Amygdala (tissue), 56 donors: ENCODE measurements at places on chromosomes 5 and 9.

DNA sequence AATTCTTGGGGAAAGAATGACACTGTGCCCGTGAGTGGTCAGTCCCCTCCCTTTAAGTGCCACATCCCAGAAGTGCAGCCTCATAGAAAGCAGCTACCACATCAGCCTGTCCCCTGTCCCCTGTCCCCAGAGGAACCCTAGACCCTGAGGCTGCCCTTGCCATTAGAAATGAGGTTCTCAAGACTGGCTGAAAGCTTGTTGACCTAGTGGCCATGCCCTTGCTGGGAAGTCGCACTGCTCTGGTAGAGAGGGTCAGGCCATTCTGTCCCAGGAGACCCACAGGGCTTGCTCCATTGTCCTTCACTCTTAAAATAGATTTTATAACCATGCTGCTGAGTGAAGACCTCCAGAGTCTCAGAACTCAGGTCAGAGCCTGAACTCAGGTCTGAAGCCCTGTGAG, 184.5 kb downstream of the RGS3 start:
- DNase-seq: no peak

GRCh38 chr5:18544421-18544820, 910.2 kb downstream of the TAF11L14 start:
- DNase-seq: no peak

GRCh38 chr5:1329111-1329579, 15.8 kb downstream of the CLPTM1L start:
- no peak for DNase-seq

- DNase-seq: no peak
Measured at GRCh38 chr5:138685193-138685745, 68.0 kb upstream of the CTNNA1 start.

- no peak for DNase-seq
Measured at GRCh38 chr5:72523960-72524582, 16.9 kb upstream of the ZNF366 start.

DNA sequence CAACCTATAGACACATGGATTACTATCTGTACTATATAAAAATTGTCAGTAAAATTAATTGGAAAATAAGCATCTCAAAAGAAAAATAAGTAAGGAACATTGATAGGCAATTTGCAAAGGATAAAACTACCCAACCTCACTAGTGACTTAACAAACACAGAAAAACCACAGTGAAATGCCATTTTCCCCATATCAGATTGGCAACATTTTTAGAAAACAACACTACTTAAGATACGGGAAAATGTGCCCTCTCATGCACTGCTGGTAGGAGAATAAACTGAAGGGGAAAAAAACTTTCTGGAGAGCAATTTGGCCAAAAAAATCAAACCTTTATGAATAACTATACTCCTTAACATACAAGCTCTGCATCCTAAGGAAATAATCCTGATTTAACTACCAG, 254.0 kb downstream of the DEPDC1B start:
- no peak for DNase-seq

DNA sequence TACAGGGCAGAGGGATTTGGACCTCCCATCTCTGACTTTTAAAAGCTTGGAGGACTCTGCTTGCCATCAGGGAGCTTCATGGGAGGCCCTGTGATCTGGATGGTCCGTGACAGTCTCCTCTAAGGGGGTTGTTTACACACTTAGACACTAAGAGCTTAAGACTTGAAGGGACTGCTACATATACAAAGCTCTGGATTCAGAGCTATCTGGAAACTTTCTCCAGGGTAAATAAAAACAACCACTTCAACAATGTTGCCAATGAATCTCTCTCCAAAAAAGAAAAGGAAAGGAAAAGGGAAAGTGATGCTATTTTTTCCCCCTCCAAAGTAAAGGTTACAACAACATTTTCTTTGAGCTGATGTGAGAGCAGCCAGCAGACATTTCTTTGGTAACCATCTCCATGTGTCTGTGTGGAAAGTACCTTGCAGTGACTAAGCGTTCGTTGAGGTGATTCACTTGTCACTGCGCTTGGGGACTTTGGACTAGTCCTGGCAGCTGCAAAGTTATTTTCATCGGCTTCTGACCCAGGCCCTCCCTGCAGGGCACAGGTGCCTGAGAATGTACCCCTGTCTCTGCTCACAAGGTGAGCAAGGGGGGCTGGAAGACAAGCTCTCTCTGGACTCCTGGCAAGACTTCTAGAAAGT, 262.1 kb upstream of the KLF4 start:
- DNase-seq: no peak

DNA sequence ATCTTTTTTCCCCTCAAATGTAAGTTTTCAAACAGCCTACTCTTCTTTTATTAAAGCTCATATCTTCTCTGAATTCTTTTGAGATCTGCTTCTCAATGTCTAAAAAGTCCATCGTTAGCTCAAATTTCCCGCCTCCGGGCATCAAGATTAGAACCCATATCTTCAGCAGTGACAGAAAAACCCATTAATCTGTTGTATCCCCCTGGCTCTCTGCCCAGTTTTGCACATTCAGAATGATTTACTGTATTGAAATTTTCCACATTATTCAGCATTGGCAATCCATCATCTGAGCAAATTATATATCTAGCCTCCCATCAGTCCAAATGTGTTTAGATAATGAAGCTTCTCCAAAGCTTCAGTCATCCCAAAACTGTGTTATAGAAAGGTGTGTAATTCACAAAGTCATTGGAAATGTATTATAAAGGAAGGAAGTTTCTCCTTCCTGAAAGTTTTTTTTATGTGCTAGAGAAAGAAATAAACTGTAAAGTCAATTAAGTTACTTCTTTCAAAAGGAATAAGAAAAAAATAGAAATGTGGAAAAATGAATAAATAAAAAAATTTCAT, 849.9 kb downstream of the MAT2B start:
- no peak for DNase-seq

DNA sequence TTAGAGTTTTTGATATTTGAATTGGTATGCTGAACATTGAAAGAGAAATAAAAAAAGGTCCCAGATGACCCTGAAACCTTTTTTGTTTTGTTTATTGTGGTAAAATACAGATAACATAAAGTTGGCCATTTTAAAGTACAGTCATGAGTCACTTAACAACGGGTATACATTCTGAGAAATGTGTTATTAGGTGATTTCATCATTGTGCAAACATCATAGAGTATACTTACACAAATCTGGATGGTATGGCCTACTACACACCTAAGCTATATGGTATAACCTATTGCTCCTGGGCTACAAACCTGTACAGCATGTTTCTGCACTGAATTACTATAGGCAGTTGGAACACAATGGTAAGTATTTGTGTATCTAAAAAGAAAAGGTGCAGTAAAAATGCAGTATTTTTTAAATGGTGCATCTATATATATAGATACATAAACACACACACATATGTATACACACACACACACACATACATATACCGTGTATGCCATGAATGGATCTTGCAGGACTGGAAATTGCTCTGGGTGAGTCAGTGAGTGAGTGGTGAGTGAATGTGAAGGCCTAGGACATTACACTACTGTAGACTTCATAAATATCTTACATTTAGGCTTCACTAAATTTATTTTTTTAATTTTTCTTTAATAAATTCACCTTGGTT, 31.0 kb downstream of the TTC1 start:
- no peak for DNase-seq

DNA sequence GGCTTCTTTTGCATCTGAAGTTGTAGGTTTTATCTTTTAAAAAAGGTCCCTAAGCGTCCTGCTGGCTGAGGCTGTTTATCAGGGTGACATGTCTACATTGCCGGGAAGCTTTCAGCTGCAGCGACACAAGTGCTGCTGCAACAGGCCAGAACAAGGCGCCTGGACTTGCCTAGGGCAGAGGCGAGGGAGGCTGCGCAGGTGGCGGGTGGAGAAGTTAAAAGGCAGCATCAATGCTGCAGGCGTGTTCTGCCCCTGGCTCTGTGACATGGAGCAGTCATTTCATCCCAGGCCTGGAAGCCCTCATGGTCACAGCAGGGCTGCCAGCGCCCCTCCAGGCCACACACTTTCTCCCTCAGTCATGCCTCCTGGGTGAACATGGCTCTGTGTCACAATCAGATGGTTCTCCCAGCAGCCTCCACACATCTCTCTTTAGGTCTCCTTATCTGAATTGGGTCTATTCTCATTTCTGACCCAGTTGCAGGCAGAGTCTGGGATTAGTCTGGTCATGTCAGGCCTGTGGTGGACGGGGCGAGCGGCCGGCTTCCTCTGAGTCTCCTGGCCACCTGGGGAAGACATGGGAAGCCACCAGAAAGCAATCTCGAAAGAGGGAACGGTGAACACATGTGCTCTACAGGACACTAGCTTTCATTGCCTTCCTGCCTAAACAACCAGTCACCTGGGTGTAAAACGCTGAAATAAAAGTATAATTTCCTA, 41.3 kb downstream of the IRX2 start:
- no peak for DNase-seq

GRCh38 chr5:2383698-2384065, 367.8 kb downstream of the IRX2 start:
- no peak for DNase-seq

DNA sequence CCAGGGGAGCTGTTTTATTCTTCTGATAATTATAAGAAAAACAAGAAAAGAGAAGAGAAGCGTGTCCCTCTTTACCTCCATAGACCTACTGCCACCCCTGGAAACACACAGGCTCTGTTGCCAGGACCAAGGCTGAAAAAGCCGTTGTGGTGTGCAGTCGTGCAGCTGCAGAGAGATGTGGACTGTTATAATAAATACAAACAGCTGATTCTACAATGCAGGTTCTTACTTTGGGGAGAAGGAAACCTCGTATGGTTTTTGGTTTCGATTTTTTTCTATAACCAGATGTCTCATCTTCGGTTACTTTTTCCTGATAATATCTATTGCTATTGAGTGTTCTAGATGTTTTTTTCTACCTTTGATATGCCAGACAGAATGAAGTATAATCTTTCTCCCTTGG, 28.1 kb downstream of the FYB1 start:
- no peak for DNase-seq

GRCh38 chr9:22067196-22067595, 58.1 kb upstream of the CDKN2B start:
- no peak for DNase-seq

DNA sequence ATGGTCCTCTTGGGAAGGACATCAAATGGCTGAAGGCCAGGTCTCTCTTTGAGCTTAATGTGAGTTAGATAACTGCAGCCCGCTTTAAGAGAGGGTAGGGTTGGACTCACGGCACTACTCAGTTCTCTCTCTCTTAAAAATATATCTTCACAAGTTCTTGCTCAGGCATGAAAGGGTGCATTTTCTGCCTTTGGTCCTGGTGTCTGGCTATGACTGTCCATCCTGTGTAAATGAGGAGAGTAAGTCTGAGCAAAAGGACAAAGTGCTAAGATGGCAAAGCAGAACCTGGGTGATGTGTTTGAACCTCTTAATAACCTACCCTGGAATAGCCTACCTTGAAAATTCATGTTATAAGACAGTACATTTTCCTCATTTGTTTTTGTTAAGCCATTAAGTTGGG, 293.4 kb downstream of the PDE4D start:
- no peak for DNase-seq

DNA sequence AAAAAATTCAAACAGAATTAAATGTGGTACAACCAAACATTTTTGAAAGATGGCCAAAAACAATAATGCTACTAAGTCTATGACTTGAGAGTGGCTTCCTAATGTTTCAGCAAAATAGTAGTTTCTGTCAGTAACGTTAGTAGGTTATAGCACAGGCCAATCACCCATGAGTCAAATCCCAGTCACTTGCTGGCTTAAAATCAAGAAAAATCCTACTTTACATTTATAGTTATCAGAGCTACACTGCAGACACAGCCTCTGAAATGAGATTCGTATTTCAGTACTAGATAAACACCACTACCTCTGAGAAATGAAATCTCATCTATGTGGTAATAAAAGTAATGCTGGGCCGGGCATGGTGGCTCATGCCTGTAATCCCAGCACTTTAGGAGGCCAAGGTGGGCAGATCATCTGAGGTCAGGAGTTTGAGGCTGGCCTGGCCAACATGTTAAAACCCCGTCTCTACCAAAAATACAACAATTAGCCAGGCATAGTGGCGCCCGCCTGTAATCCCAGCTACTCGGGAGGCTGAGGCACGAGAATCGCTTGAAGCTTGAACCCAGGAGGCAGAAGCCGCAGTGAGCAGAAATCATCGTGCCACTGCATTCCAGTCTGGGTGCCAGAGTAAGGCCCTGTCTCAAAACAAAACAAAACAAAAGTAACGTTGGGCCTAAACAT, 6.1 kb downstream of the ZDHHC21 start:
- DNase-seq: no peak

- DNase-seq: no peak
Measured at GRCh38 chr9:91166796-91167366, 194.8 kb downstream of the AUH start.

GRCh38 chr9:122053567-122054350, 39.3 kb downstream of the TTLL11 start:
- DNase-seq: no peak

GRCh38 chr9:14522627-14523379, 170.4 kb downstream of the ZDHHC21 start:
- DNase-seq: no peak

DNA sequence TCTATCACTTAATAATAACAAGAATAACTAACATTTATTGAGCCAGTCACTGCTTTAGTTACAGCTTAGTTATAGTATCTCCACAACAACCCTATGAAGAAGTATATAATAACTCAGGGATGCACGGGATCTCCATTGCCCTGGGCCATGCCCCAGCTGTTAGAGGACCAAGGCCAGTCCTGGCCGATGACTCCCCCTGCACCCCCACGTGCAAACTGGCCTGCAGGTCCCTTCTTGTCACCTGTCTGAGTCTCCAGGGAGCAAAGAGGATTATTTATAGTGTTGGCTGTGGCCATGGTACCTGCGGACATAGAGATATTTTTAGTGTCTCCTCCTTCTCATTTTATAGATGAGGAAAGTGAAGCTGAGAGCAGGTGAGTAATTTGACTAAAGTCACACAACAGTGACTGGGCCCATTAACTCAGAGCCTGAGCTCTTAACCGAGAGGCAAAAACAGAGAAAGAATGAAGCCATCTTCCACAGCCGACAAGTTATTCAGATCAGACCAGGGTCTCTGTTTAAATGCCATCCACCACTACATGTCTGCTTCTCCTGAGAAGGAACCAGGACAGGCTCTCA, 94.4 kb downstream of the TMEM215 start:
- DNase-seq: no peak

GRCh38 chr5:95850391-95850894, 27.9 kb upstream of the GLRX start:
- no peak for DNase-seq
